ENCODE measurements at places on chromosomes 2 and 18. TPM values are rescaled to one million over a fixed set of nuclear protein-coding genes. Genes with fewer than 3 reads are reported as not detected.

GRCh38 chr2:5945742-5946141 is 253.6 kb downstream of the SOX11 start:
- DNase-seq: no peak
- H3K27me3 ChIP-seq: no peaks in the 10 kb centered on the region
- H3K4me1 ChIP-seq: no peaks in the 10 kb centered on the region
- H3K36me3 ChIP-seq: no peaks in the 10 kb centered on the region

- H3K27ac ChIP-seq: no peak overlapping the region
Measured at GRCh38 chr2:45276914-45277313, 267.7 kb upstream of the SIX2 start.

DNA sequence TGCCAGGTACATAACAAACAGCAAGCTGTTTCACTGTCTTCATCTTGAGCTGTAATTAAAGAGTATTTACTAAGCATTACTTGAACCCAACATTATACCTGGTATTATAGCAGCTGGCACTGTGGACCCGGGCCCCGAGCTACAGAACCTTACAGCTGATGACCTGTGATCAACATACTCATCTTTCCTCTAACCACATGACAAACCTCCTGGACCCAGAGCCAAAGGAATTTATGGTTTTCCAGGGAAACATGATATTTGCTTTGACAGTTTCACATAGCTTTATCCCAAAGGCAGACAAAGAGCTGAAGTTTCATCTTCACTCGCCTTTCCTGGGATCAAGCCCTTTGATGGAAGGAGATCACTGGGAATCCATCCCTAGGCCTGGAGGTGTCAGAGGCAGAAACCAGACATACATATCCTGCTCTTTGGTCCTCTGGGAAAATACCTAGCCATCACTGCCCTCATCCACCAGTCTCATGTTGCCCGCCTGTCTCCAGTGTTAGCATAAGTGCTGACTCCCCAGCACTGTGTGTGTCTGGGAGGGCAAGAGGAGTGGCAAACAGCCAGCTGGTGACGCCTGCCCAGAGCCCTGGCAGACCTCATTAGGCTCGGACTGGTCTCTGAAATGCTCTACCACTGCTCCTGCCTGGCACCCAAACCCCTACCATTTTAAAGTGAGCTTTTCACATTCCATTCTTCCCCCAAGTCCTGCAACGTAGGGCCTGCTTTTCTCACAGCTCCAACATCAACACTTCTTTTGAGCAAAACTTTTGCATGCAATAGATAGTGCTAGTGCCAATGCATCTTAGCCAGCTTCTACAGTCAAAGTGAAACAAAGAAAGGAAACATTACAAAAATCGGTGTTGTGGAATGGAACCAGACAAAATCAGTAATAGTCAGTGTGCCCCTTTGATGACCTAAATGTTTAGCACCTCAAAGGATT is 138.8 kb upstream of the CTAGE1 start:
- no peak overlapping the region for H3K27ac ChIP-seq
- H3K27me3 ChIP-seq: no peaks in the 10 kb centered on the region
- H3K36me3 ChIP-seq: no peaks in the 10 kb centered on the region

METTL8 gene
- 38.5 TPM for total RNA-seq

C2orf80 gene
- not detected for total RNA-seq

RAB27B gene
- total RNA-seq: 0.54 TPM

GRCh38 chr2:177972782-177973181 is 99.8 kb downstream of the PDE11A start:
- H3K27me3 ChIP-seq: no peaks in the 10 kb centered on the region
- H3K27ac ChIP-seq: no peak overlapping the region
- no peaks in the 10 kb centered on the region for H3K4me1 ChIP-seq
- no peaks in the 10 kb centered on the region for H3K36me3 ChIP-seq
- no peak overlapping the region for H3K4me3 ChIP-seq

DNA sequence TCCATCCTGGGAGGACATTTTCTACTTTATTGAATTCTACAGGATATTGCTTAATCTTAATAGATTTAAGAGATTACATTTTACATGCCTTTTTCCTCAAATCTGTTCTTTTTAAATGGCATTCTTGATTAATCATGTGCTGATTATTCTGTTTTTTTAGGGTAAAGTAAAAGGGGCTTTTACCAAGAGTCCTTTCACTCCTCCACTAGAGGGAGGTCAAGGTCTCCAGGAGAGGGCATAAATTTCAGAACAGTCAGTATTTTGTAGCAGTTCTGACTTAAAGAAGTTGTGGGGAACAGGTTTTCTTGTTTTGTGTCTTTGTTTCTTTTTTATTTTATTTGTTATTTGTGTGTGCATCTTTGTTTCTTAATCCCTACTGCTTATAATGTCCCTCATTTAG is 25.4 kb downstream of the WDR75 start:
- no peaks in the 10 kb centered on the region for H3K27me3 ChIP-seq
- H3K4me3 ChIP-seq: no peak overlapping the region
- no peaks in the 10 kb centered on the region for H3K4me1 ChIP-seq
- no peak overlapping the region for H3K27ac ChIP-seq
- peaks cover 86% of the 10 kb centered on the region for H3K36me3 ChIP-seq

GRCh38 chr2:240627736-240628506 is 2.6 kb downstream of the GPR35 start:
- no peaks in the 10 kb centered on the region for H3K27me3 ChIP-seq
- no peak overlapping the region for H3K27ac ChIP-seq
- no peak overlapping the region for H3K4me3 ChIP-seq

TUBA3D gene
- not detected for total RNA-seq

DNA sequence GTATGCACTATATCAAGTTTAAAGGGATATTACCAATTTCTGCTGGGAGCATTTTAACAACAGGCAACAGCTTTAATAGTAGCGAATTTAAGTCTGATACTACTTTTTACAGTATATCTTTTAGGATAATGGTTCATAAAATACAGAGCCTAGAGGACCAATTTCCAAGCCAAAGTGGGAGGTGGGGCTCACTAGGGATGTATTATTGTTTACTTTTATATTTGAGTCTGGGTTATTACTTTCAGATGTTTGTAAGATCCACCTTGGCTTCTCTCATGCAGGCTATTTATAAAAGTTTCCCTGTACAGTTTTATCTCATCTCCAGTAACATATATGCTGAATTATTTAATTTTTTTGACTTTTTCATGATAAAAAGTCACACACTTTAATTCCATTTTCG is 242.0 kb downstream of the CMPK2 start:
- H3K4me1 ChIP-seq: no peaks in the 10 kb centered on the region
- DNase-seq: no peak
- no peak overlapping the region for H3K27ac ChIP-seq
- no peak overlapping the region for H3K4me3 ChIP-seq
- H3K36me3 ChIP-seq: no peaks in the 10 kb centered on the region

DNA sequence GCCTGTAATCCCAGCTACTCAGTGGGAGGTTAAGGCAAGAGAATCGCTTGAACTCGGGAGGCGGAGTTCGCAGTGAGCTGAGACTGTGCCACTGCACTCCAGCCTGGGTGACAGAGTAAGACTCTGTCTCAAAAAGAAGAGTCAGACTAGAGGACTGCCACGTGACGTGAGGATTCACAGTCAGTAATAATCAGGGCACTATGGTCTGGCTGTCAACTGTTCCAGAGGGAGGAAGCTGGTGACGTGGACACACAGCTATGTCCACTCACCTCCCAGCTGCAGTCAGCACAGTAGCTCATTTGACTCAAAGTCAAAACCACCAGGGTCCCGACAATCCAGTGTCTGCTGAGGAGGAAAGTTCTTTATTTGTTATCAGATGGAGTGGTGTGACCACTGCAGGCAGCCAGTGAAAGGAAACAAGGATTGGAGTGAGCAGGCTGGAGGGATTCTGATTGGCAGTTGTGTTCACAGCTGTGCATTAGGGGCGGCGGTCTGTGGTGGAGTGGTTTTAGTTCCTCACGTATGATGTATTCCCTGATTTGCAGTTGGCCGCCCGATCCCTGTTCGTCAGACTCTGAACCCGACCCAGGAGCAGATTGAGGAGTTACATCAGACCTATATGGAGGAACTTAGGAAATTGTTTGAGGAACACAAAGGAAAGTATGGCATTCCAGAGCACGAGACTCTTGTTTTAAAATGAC is 37.9 kb downstream of the MOGAT1 start:
- H3K4me1 ChIP-seq: peaks cover 25% of the 10 kb centered on the region
- DNase-seq: peak; percentile 98
- peak overlapping the region; percentile 92 for H3K27ac ChIP-seq
- H3K27me3 ChIP-seq: no peaks in the 10 kb centered on the region

DNA sequence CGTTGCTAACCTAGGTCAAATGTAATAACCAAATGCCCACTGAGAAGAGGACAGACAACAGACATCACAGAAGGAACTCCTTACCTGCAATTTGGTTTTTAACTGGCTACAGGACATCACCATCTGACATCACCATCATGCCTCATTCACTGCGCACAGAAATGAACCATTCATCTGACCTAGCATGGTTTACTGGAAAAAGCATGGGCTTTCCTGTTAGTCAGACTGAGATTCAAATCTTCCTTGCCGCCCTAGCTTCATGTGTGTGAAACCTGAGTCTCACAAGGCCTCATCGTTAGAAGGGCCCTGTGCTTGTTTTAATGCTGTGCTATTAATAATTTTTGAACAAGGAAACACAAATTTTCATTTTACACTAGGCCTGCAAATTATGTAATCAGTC is 1.1 kb upstream of the HIBCH start:
- no peak overlapping the region for H3K27ac ChIP-seq
- peaks cover 21% of the 10 kb centered on the region for H3K4me1 ChIP-seq
- H3K27me3 ChIP-seq: no peaks in the 10 kb centered on the region
- no peaks in the 10 kb centered on the region for H3K36me3 ChIP-seq

COPS7B gene
- 30.4 TPM for total RNA-seq

REG1A gene
- not detected for total RNA-seq

TMSB10 gene
- 4,663 TPM for total RNA-seq

DTYMK gene
- 27.9 TPM for total RNA-seq

TUBA3E gene
- total RNA-seq: not detected

- H3K27ac ChIP-seq: no peak overlapping the region
- H3K4me3 ChIP-seq: no peak overlapping the region
- H3K27me3 ChIP-seq: no peaks in the 10 kb centered on the region
- H3K4me1 ChIP-seq: no peaks in the 10 kb centered on the region
- DNase-seq: no peak
Measured at GRCh38 chr2:79711098-79711497, 198.2 kb downstream of the CTNNA2 start.

STPG4 gene
- not detected for total RNA-seq

DNA sequence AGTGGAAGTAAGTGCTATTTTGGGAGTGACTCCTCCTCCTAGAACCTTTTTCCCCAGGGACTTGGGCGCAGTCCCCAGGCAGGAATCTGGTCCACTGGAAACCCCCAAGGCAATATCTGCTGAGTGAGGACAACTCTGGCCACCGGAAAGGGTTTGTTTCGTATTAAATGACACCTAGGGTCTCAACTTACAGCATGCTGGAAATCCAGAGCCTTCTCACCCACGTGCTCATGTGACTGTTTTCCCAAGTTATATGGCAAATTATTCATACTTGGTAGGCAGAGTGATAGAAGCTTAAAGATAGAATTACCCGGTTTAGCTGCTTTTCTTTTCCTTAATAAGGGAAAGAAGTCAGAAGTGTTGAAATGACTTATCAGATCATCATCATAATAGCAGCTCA is 436.9 kb upstream of the SPRED2 start:
- H3K4me3 ChIP-seq: no peak overlapping the region
- H3K27ac ChIP-seq: no peak overlapping the region
- H3K36me3 ChIP-seq: no peaks in the 10 kb centered on the region
- DNase-seq: no peak
- H3K27me3 ChIP-seq: peaks cover 11% of the 10 kb centered on the region
- no peaks in the 10 kb centered on the region for H3K4me1 ChIP-seq

ANO7 gene
- total RNA-seq: 0.38 TPM

GRCh38 chr2:136362676-136363390 is 244.9 kb upstream of the CXCR4 start:
- no peaks in the 10 kb centered on the region for H3K27me3 ChIP-seq
- no peak overlapping the region for H3K4me3 ChIP-seq
- no peak for DNase-seq

GRCh38 chr18:68694316-68694715 is 20.6 kb downstream of the TMX3 start:
- H3K4me3 ChIP-seq: no peak overlapping the region
- H3K36me3 ChIP-seq: peaks cover 59% of the 10 kb centered on the region
- no peaks in the 10 kb centered on the region for H3K4me1 ChIP-seq
- H3K27me3 ChIP-seq: no peaks in the 10 kb centered on the region

VWC2L gene
- total RNA-seq: not detected

KCNG2 gene
- total RNA-seq: not detected

- no peak overlapping the region for H3K27ac ChIP-seq
- no peaks in the 10 kb centered on the region for H3K36me3 ChIP-seq
- H3K4me3 ChIP-seq: no peak overlapping the region
- H3K4me1 ChIP-seq: no peaks in the 10 kb centered on the region
Measured at GRCh38 chr2:78586316-78586715, 439.2 kb upstream of the REG3G start.

- no peak overlapping the region for H3K27ac ChIP-seq
- no peaks in the 10 kb centered on the region for H3K36me3 ChIP-seq
- no peaks in the 10 kb centered on the region for H3K27me3 ChIP-seq
- H3K4me1 ChIP-seq: no peaks in the 10 kb centered on the region
- DNase-seq: no peak
Measured at GRCh38 chr2:235311044-235311443, 182.8 kb upstream of the AGAP1 start.

- H3K4me3 ChIP-seq: no peak overlapping the region
- no peaks in the 10 kb centered on the region for H3K27me3 ChIP-seq
- no peaks in the 10 kb centered on the region for H3K36me3 ChIP-seq
- H3K4me1 ChIP-seq: no peaks in the 10 kb centered on the region
- no peak for DNase-seq
- no peak overlapping the region for H3K27ac ChIP-seq
Measured at GRCh38 chr2:155412598-155412997, 714.1 kb downstream of the KCNJ3 start.

TXNDC9 gene
- 75.1 TPM for total RNA-seq

DNA sequence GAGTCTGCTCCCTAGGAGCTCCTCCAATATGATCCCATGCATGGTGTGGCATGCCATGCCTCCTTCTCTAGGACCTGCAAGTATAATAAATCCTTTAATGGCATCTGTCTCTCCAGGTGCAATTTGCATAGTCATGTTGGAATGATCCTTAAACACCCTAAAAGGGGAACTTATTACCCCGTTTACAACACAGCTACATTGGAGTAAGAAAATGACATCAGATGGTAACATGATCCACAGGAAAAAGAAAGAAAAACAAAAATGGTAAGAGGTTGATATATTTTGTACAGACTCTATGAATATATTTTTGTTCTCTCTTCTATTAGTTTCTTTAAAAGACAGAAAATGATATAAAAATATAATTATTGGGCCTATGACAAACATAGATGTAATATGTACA is 79.0 kb downstream of the CRACDL start:
- H3K27me3 ChIP-seq: no peaks in the 10 kb centered on the region
- DNase-seq: no peak
- H3K4me1 ChIP-seq: no peaks in the 10 kb centered on the region
- H3K4me3 ChIP-seq: no peak overlapping the region
- peaks cover 2% of the 10 kb centered on the region for H3K36me3 ChIP-seq
- no peak overlapping the region for H3K27ac ChIP-seq

WDR35 gene
- 7.3 TPM for total RNA-seq

- no peaks in the 10 kb centered on the region for H3K27me3 ChIP-seq
- H3K36me3 ChIP-seq: no peaks in the 10 kb centered on the region
Measured at GRCh38 chr2:235614900-235615712, 121.3 kb downstream of the AGAP1 start.
